ENCODE measurements at places on chromosomes 1 and 21.

DNA sequence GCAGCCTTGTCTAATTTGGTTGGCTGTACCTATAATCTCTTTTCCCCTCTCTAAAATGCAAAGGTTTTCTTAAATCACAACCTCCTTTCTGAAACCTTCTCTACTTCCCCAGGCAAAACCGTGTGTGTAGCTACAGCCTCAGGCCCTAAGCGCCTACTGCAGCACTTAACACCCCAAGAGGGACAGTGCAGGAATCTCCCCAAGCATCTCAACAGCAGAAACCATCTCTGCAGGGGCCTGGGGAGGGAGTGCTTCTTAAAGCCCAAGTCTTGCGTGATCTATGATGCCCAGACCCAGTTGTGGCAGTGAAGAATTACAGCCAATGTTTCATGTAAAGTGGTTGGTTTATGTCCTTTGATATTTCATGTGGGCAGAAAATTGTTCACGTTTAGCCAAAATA lies 159.3 kb downstream of the DSCAM start:
- DNase-seq = no peak

DNA sequence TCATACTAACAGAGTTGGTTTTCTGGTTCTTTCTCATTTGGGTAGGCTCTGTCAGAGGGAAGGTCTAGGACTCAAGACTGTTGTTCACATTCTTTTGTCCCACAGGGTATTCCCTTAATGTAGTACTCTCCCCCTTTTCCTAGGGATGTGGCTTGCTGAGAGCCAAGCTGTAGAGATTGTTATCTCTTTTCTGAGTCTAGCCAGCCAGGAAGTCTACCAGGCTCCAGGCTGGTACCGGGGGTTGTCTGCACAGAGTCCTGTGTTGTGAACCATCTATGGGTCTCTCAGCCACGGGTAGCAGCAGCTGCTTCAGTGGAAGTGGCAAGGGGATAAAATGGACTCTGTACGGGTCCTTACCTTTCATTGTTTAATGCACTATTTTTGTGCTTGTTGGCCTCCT lies 226.4 kb downstream of the LBR start:
- no peak for DNase-seq

DNA sequence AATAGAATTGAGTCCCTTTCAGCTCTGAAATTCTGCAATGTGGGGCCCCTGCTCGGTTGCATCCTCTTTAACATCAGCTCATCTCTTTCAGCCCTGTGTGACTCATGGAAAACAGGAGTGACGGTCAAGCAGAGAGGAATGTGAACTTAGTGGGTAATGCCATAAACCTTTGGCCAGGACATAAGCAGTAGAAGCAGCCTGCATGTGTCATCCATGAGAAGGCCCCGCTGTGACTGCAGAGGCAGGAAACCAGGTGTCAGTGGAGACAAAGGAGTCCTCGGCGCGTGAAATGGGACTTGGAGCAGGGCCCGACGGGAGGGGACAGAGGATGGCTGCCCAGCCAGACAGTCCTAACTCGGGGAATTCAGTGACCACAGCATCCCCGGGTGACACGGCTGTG lies 21.1 kb upstream of the EPHB2 start:
- no peak for DNase-seq

GRCh38 chr1:114092186-114093062 lies 61.2 kb downstream of the SYT6 start:
- no peak for DNase-seq

DNA sequence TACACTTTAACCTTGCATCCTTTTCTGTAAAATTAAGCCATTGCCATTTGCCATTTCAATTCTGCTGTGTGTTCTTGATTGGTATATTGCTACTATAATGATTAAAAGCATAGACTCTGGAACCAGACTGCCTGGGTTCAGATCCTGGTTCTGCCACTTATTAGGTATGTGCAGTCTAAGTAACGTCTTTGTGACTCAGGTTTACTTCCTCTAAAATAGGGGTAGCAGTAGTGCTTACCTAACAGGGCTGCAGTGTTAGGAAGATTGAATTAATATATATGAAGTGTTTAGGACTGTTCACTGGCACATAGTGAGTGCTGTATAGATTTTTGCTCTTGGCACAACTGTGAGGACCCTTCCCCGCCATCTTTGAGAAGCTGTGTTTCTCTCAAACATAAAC lies 4.4 kb downstream of the CDC42 start:
- DNase-seq = no peak

GRCh38 chr1:71823708-71824305 lies 458.5 kb downstream of the NEGR1 start:
- DNase-seq = no peak

DNA sequence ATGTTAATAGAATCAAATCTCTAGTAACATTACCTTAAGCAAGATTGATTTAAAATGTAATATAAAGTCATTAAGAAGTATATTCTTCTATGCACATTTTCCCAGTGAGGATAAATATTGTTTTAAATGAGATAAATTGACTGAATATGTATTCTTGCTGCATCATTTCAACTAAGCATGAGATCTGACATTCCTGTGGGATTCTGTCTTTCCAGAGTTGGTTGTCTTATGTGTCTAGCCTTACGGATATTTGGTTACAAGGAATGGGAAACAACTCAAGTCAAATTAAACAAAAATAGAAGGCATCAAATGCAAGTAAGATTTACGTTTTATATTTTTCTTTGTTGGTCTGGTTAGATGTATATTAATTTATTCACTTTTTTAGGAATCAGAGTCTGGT lies 287.5 kb downstream of the PTGER3 start:
- DNase-seq = no peak

All from germinal center (tissue), 1 donor.